Eye (tissue), 1 donor: ENCODE measurements at places on chromosomes 7 and 10.

DNA sequence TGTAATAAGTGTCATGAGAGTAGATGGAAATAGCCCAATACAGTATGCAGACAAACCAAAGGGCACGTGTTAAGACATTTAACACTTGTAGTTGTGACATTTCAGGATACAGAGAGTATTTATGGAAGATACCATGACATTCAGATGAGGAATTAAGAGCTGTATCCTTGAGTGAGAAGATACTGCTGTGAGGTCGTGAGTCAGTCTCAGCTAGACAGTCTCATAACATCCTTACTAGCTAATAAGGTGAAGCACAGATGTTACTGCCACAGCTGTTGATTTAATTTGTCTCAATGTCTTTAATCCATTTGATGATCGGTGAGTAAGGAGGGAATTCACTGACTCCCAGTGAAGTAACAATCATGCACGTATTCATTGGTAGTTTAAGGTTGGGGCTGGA lies 288.0 kb upstream of the AKR1E2 start:
- no peak for DNase-seq

DNA sequence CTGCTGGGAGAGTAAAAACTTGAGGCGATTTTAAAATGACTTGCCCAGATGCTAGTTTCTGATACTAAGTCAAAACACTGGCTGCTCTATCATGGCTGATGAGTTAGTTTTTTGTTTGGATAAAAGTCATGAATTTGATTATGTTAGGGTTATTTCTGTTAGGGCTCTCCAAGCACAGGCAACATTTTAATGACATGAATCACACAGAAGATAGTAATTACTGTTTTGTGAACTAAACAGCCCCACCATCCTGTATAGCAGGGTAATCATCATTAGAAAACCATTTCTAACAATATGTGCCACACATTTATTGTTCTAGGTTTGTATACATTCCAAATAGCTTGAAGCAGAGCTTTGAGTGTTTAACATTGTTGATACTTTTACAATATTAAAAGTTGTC lies 750.3 kb downstream of the ANKRD7 start:
- DNase-seq, result no peak

- no peak for DNase-seq
Measured at GRCh38 chr7:142770661-142771352, at the start of gene PRSS2. TSS of gene PRSS2 (plus strand) at chr7:142770970. CDS start at chr7:142770983, 13 bp downstream.

DNA sequence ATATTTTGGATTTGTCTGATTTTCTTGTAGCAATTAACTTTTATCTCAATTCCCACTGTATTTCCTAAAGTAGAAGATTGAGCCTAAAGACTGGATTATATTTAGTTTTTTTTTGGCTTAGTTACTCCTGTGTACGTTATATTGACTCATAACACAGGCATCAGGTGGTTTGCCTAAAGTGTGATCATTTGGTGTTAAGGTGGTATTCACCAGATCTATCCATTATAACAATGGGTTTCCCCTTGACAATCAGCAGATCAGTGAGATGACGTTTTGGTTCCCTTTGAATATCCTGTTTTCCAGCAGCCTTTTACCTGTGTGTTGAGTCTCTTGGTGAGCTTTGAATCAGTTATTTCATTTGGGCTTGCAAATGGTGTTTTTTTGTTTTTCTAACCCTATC lies 18.1 kb downstream of the MAPK8 start:
- DNase-seq, result no peak

DNA sequence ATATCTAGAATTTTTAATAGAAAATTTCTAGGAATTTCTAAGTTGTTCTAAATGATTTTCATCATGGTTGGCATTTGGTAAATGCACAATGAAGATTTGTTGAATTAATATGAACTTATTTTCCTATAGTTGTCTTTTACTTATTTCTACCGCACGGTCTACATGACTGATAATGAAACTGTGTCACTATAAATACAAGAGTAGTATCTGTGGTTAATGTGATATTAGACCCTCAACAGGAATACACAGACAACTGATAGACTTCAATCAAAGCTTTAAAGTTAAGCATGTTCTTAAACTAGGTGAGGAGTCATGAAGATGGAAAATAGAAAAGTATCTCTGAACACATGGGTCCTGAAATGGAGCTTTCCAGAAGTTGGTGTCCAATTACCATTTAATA lies 297.9 kb upstream of the ETV1 start:
- DNase-seq, result no peak

- DNase-seq, result no peak
Measured at GRCh38 chr10:73253225-73253555, 746 bp upstream of the MRPS16 start.
